H1 (cell line): ENCODE measurements at places on chromosomes 2 and 18. TPM values are rescaled to one million over a fixed set of nuclear protein-coding genes. Genes with fewer than 3 reads are reported as not detected.

Gene COL4A4
- 0.67 and 1.7 TPM in 2 replicates for total RNA-seq

Gene POTEF
- 0.15 and 0.24 TPM in 2 replicates for total RNA-seq

Gene CRIM1
- 27.4 and 28.4 TPM in 2 replicates for total RNA-seq

Gene SERPINB12
- not detected in 2 replicates for total RNA-seq

- H3K36me3 ChIP-seq = no peaks in the 10 kb centered on the region
- no peak overlapping the region for H3K4me3 ChIP-seq
- H3K27ac ChIP-seq = no peak overlapping the region
These were observed 49.3 kb downstream of the TNS1 start for GRCh38 chr2:217953531-217953932.

- H3K27ac ChIP-seq = no peak overlapping the region
- no peaks in the 10 kb centered on the region for H3K4me1 ChIP-seq
- H3K36me3 ChIP-seq = no peaks in the 10 kb centered on the region
- no peak overlapping the region for H3K4me3 ChIP-seq
- no peak for DNase-seq
These were observed 19.5 kb upstream of the POMC start for GRCh38 chr2:25187729-25188350.

DNA sequence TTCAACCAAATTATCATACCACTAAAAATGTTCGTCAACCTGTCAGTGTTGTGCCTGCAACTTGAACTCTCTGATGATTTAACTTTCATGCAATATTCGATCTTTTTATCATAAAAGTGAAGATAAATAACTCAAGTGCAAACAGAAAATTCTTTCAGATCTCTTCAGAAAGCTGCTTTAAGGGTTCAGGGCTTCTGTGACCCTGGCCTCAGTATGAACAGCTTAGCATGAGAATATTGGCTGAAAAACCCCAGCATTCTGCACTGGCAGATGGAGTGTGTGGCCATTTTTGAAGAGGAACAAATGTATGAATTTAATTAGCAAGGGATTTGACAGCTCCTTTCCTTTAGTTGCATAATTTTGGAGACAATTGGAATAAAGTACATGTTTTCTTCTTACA lies 851.4 kb upstream of the SOX11 start:
- no peak overlapping the region for H3K27ac ChIP-seq
- no peaks in the 10 kb centered on the region for H3K27me3 ChIP-seq
- no peaks in the 10 kb centered on the region for H3K36me3 ChIP-seq
- no peak overlapping the region for H3K4me3 ChIP-seq
- no peak for DNase-seq
- no peaks in the 10 kb centered on the region for H3K4me1 ChIP-seq

- no peak for DNase-seq
- H3K27ac ChIP-seq = no peak overlapping the region
These were observed 20.8 kb upstream of the TNP1 start for GRCh38 chr2:216880509-216881184.

- peak within 1 kb of the TSS; percentile 96 for H3K4me3 ChIP-seq
- no peaks in the 10 kb centered on the region for H3K36me3 ChIP-seq
- DNase-seq = peak; percentile 44
- H3K4me1 ChIP-seq = peaks cover 3% of the 10 kb centered on the region; the same call in 1 of the 2 replicates
- H3K27me3 ChIP-seq = no peaks in the 10 kb centered on the region
These were observed at the start of gene NCKAP1 for GRCh38 chr2:183038341-183039300. Gene NCKAP1, minus strand, starts transcription at chr2:183038457. Its CDS starts 358 bp downstream, at chr2:183038099.

DNA sequence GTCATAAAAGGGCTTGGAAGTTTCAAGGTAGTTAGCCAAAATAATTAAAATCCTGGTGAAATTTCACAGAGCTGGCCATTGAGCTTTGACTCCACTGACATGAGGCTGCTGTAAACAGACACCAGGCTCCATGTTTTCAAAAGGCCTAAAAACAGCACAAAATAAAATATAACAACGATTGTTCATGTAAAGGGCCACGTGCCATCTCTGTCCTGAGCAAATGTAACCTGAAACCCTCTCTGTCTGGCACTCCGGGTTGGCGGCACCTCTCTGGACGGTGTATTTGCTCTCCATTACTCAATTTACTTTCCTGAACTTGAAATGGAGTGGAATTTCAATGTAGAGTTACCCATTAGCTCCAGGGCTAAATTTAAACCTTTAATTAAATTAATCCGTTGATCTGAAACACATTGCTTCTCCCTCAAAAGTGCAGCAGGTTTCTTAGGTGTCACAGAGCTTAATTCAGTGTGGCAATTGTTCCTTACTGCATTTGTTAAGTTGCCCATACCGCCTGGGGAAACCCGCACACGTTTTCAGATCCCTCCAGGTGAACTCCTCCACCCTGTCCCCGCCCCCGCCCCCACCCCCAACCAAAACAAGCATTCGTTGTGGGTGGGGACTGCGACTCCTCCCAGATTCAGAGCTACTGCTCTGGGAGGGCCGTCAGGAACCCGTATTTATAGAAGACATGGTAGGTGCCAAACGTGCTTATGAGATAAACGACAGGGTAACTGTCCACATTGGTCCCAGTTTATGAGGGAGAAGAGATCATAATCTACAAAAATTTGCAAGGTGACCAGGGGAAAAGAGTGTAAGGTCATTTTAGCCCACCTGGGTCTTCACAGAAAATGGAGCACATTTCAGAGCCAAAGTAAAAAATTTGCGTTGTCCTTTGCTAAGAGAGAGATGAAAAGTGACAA lies 1.2 kb upstream of the CABLES1 start:
- peak; percentile 71 for DNase-seq
- H3K4me3 ChIP-seq = peak overlapping the region; percentile 69
- H3K27ac ChIP-seq = peak overlapping the region; percentile 38
- peaks cover 26% of the 10 kb centered on the region for H3K4me1 ChIP-seq

DNA sequence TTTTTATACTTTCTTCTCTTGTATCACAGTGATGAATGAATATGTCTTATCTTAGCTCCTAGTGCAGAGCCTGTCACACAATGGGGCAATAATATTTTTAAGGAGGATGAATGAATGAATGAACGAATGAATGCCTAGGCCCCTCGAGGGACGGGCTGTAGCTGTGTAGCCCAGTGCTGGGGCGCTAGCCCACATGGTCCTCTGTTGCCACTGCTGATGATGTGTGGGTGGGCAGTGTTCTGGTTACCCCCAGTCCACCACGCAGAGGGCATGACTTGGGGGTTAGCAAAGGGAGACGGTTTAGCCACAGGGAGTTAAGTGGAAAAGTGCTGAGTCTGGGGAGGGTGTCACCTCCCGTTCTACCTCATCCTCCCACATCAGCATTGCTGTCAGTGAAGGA lies 134.2 kb downstream of the SMAD7 start:
- H3K27me3 ChIP-seq = no peaks in the 10 kb centered on the region
- H3K4me1 ChIP-seq = no peaks in the 10 kb centered on the region
- DNase-seq = no peak
- no peaks in the 10 kb centered on the region for H3K36me3 ChIP-seq
- H3K27ac ChIP-seq = no peak overlapping the region

DNA sequence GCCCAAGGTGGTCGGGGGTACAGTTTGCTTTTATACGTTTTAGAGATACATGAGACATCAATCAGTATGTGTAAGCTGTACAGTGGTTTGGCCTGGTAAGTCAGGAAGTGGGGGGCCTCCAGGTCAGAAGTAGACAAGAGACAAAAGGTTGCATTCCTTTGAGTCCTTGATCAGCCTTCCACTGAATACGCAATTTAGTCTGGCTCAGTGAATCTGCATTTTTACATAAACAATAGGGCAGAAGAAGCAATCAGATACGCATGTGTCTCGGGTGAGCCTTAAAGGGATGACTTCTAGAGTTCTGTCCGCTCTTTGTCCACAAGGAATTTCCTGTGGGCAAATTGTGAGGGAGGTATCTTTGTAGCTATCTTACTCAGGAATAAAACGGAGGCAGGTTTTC lies 87.2 kb downstream of the SOWAHC start:
- H3K4me1 ChIP-seq = peaks cover 3% of the 10 kb centered on the region
- DNase-seq = no peak
- H3K36me3 ChIP-seq = no peaks in the 10 kb centered on the region
- no peaks in the 10 kb centered on the region for H3K27me3 ChIP-seq
- no peak overlapping the region for H3K27ac ChIP-seq

DNA sequence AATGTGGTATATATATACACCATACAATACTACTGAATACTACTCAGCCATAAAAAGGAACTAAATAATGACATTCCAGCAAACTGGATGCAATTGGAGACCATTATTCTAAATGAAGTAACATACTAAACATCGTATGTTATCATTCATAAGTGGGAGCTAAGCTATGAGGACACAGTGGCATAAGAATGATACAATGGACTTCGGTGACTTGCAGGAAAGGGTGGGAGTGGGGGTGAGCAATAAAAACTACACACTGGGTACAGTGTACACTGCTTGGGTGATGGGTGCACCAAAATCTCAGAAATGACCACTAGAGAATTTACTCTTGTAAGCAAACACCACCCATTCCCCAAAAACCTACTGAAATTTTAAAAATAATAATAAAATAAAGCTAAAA lies 87.9 kb downstream of the RAB31 start:
- H3K27ac ChIP-seq = no peak overlapping the region
- H3K36me3 ChIP-seq = no peaks in the 10 kb centered on the region
- no peak overlapping the region for H3K4me3 ChIP-seq
- no peaks in the 10 kb centered on the region for H3K4me1 ChIP-seq
- H3K27me3 ChIP-seq = no peaks in the 10 kb centered on the region

- no peak for DNase-seq
- H3K36me3 ChIP-seq = no peaks in the 10 kb centered on the region
- no peak overlapping the region for H3K4me3 ChIP-seq
These were observed 93.3 kb downstream of the ALPK2 start for GRCh38 chr18:58535340-58536201.

DNA sequence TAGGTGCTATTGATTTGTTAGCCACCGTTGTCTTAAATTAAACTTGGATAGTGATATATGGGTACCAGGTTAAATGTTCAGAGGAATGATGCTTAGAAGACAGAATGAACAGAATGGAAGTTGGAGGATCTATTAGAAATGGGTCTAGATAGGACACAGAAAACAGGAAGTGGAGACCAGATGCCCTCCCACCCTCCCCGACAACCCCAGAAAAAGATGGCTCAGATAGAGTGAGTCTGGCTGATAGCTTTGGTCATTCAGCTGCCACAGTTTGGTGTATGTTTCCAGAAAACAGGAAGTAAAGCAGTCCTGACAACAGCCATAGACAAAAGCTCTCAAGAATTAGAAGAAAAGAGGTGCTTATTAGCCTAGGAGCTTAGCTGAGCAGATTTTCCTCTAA lies 71.5 kb upstream of the DSG1 start:
- H3K27ac ChIP-seq = no peak overlapping the region; the same call in 1 of the 2 replicates
- H3K4me1 ChIP-seq = peaks cover 18% of the 10 kb centered on the region
- no peaks in the 10 kb centered on the region for H3K36me3 ChIP-seq
- DNase-seq = no peak

DNA sequence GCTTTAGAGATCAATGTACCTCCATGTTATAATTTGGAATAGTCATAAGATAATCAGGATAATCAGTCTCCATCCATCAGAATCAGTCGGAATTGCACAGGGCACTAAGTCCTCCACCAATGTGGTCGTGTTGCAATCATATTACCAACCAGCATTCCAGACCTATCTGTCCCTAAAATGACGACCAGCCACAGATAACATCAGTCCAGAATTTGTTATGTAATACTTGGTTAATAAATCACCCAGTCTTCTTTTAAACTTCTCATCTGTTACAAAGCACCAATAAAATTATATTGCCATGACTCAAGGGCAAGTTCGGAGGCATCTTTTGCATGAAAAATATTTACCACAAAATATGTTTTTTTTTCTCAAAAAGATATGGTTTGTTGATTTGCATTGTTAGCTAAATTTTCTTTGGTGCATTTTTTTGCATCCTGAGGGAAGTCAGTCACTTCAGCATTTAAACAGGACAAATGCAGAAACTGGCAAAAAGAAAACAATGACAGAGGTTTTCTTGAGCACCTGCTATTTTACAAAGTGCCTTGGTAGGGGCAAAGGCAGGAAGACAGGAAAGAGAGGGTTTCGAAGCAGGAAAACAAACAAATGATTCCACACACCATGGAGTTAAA lies 29.3 kb downstream of the PIEZO2 start:
- H3K36me3 ChIP-seq = no peaks in the 10 kb centered on the region
- no peak overlapping the region for H3K4me3 ChIP-seq
- no peak overlapping the region for H3K27ac ChIP-seq
- H3K27me3 ChIP-seq = no peaks in the 10 kb centered on the region
- no peak for DNase-seq

GRCh38 chr2:13542642-13543041 lies 825.9 kb downstream of the TRIB2 start:
- H3K27ac ChIP-seq = no peak overlapping the region
- H3K27me3 ChIP-seq = no peaks in the 10 kb centered on the region
- no peak overlapping the region for H3K4me3 ChIP-seq
- no peaks in the 10 kb centered on the region for H3K4me1 ChIP-seq

DNA sequence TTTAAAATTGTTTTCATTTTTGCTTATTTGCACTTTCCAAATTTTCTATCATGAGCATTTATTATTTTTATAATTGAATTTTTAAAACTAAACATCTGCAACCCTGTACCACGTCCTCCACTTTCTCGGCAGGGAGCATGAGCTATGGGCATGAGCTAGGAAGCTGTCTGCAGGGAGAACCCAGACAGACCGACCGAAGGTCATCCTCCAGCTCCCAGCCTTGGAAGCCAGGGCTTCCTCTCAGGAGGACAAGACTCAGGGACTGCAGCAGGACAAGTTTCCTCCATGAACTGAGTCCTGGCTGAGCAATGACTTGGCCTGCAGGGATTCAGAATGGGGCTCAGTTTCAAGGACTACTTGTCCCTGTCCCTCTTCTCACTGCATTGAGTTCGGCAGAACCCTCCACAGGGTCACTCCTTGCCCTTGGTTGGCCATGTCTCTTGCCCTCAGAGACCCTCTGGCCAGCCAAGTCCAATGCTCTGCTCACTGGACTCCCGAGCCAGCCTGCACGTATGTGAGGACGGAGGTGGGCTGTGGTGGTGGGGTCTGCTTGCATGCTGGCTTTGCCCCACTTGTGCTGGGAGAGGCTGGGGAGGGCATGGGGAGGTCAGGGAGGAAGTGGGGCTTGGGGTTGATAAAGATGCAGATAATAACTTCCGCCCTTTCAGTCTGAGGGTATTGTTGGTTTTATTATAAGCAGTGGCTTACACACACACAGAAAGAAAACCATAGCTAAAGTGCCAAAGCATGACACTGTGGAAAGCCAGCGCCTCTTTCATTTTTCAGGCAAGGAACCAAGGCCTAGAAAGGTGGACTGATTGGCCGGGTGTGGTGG lies 6.6 kb downstream of the NMUR1 start:
- H3K36me3 ChIP-seq = no peaks in the 10 kb centered on the region
- no peak overlapping the region for H3K4me3 ChIP-seq
- DNase-seq = no peak
- no peaks in the 10 kb centered on the region for H3K4me1 ChIP-seq
